Effector memory CD8-positive, alpha-beta T cell (primary cell): ENCODE measurements at places on chromosomes 7 and 10.

- DNase-seq: no peak
These were observed 26.5 kb upstream of the CHST15 start for GRCh38 chr10:124119946-124120345.

- DNase-seq: no peak
These were observed 4.0 kb upstream of the CFAP58 start for GRCh38 chr10:104349623-104350126.

DNA sequence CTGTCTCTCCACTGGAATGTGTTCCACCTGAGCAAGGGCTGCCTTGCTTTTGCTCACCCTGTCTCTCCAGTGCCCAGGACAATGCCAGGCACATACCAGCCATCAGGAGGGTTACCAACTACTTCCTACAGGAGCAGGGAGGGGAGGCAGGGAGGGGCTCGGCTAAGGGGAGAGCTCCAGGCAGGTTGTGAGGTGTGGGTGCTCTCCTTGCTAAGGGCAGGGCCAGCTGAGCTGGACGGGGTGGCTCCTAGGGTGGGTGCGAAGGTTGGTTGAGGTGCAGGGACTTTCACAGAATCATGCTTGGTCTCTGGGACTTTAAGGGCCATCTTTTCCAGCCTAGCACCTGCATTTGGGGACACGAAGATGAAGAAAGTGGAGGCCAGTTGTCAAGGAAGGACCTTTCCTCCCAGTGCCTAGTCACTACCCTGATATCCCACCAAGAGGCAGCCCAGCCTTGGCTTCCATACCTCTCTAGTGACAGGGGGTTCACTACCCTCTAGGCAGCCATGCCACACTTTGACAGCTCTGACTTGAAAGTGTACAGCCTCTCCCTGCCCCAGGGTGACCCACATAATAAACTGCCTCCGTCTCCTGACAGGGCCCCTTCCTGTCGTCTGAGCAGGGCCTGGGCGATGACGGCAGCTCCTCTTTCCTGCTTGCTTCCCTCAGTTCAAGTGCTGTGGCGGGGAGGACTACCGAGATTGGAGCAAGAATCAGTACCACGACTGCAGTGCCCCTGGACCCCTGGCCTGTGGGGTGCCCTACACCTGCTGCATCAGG, 46.5 kb downstream of the TSPAN15 start:
- DNase-seq: no peak

DNA sequence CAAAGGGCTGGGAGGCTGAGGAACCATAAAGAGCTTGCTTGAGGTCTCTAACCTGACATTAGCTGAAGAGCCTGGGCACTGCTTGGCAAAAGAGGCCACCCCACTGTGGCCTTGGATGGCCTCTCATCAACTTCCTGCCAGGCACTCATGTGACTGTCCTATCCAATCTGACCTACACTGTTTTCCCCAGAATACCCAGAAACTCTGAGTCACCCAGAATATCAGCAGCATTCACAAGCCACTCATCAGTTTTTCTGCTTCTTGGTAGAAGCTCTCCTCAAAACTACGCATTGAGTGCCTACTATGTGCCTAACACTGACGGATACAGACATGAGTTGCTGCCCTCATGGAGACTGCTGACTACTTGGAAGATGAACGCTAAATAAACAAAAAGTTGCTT, 4.1 kb upstream of the NT5C2 start:
- no peak for DNase-seq

DNA sequence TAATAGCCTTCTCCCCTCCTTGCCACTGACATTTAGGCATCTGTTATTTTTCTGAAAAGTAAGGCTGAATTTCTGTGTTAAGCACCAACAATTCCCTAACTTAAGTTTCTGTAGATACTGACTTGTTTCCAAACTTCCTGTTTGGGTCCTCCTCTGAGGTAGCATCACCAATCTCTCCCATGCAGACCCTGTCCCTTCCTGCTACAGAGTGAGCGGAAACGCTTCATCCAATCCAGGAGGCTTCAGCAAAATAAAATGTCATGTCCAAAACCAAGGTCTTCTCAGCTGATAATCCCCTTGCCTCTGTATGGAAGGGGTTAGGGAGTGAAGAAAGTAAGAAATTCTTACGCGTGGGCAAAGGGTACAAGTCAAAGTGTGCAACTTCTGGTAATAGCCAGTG, 29.9 kb downstream of the XPNPEP1 start:
- DNase-seq: no peak

GRCh38 chr7:133265821-133266220, 12.9 kb downstream of the EXOC4 start:
- DNase-seq: no peak

DNA sequence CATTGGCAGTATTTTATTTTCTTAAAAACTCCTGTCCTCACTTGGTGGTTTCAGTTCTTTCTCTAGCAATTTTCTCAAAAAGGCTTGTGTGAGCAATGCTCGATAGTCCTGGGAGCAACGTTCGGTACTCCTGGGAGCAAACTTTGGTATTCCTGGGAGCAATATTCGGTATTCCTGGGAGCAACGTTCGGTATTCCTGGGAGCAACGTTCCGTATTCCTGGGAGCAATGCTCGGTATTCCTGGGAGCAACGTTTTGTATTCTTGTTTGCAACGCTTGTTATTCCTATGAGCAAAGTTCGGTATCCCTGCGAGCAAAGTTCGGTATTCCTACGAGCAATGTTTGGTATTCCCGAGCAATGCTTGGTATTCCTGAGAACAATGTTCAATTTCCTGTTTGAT, 362.0 kb upstream of the ADARB2 start:
- no peak for DNase-seq

DNA sequence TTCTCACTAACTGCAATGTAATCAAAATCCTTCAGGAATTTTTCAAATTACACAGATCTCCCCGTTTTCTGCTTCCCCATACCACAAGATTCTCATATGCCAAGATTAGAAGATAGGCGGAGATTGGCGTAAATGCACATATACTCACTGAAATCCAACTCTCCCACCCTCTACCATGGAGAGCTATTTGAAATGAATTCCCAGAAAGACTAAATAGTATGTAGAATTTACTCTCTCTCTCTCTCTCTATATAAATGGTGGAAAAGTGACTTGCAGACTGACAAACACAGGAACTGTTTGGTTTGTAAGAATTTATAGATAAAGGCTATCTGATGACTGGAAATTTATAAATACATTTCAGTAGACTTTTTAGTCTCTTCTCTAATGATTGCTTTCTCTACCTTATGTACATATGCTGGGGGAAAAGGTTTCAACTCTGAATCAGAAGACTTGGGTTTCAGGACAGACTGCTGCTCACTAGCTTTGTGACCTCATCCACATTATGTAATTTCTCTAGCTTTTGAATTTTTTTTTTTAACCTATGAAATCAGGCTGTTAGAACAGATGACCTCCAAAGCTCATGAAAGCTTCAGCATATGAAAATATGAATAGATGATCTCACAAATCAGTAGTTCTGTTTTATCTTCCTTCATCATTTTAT, 67.8 kb upstream of the CSTF2T start:
- DNase-seq: no peak

DNA sequence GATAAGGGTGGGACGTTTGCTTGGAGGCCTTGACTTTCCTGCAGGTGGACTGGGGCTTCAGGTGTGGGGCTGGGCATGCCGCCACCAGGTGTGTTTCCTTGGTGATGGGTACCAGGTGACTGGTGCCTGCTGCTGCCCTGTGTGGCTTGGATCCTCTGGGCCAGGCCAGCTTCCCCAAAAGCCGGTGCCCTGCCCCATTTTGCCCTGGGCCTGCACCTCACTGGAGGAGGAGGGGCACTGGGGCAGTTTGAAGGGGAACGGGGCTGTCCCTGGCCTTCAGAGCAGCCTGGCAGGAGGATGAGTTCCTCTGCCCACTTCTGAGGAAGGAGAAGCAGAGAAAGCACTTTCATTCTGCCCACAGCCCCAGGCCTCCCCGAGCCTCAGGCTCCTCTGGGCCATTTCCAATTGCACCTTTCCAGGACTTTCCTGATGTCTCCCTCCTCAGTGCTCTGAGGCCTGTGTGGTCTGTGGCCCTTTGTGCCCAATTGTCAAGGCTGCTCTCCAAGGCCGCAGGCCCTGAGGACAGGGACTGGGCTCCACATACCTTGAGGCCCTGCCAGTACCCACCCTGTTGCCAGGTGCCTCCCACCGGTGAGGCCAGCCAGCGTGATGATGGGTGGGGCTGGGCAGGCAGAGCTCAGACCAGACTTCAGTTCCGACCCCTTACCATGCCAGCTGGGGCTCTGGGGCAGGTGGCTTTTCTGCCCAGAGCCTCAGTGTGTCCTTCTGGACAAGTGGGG, 25.3 kb upstream of the SMARCD3 start:
- no peak for DNase-seq

GRCh38 chr7:70586822-70587221, 545.1 kb upstream of the GALNT17 start:
- no peak for DNase-seq

DNA sequence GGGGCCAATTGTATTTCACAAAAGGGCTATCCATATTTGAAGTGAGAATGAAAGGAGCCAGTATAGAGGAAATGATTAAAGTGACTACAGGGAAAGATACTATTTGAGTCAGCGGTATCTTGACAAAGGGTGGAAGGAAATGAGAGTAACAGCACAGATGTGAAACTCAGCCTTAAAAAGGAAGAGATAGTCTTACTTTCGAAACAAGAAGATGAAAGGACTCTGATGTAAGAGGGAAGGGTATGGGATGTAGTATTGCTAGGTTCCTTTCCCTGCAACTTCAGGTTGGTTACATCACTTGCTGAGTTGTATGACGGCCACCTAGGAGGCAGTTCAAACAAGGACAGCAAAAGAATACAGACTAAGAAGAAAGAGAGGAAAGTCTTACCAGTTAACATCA, 13.7 kb downstream of the CISD1 start:
- no peak for DNase-seq

- DNase-seq: no peak
These were observed at the start of gene NUPR2 for GRCh38 chr7:56115852-56116538. NUPR2 (minus strand) TSS chr7:56116417; CDS start chr7:56116314, 103 bp downstream.

DNA sequence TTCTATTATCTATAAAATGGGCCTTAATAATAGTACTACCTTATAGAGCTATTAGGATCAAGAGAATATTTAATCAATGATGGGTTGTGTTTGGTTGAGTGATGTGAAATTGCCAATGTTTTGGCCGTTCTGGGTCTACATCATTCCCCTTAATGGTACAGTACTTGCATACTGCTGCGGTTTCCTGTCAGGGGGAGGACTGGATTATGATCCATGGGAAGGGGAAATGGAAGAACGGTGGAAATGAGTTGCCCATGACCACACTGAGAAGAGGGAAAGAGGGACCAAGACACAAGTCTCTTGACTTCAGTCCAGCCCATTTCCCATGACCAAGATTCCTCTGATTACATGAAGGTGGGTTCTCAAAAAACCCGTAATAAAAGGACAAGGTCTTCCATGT, 999 bp upstream of the MRPS24 start:
- no peak for DNase-seq

DNA sequence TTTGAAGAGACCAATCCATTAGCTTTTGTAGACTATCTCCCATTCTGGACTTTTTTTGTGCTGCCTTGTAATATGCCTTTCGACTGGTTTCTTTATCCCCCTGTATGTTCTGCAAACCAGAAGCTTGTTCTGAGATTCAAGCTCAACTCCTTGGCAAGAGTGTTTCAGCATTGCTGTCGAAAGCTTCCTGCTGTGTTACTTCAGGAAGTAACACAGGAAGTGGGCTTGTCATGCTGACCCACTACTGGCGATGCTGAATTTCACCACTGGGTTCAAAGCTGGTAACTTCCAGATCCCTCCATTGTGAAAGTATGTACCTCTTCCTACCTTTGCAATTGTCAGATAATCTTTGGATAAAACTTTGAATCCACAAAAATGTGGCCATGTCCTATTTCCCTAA, 57.9 kb upstream of the INSYN2A start:
- DNase-seq: no peak

DNA sequence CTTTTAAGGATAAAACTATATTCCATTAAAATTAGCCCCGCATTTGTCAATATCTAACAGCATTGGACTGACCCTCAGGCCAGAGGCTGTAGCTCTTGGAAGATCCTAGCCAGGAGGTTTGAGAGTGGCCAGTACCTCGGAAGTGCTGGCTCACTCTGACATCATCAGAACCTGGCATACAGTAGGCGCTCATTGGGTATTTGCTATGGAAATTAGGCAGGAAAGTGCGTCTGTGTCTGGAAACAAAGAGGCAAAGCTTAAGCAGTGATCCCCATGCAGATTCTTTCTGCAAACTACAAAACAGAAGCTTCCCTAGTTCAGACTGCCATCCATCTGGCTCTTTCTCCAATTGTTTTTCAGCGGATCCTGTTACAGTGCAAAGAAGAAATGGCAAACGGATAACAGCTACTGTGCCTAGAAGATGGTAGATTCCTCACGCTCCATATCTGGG, 1.7 kb upstream of the PRKCQ start:
- DNase-seq: no peak

DNA sequence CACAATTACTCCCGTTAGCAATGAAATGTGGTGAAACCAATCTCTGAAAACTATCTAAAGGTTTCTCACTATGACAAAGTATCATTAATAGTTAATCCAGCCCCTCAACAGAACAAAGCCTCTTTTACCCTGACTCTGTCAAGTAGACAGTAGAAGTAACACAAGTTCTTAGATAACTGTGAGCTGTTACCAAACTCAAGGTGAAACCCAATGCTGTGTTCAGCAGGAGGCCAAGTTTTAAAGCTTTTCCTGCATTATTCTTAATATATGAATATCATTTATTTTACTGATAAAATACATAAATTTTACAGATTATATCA, 109.1 kb downstream of the SRPK2 start:
- DNase-seq: no peak

GRCh38 chr10:107415446-107415845, 250.9 kb upstream of the SORCS1 start:
- no peak for DNase-seq

- DNase-seq: no peak
These were observed 88.7 kb upstream of the PLPP4 start for GRCh38 chr10:120368338-120368737.

DNA sequence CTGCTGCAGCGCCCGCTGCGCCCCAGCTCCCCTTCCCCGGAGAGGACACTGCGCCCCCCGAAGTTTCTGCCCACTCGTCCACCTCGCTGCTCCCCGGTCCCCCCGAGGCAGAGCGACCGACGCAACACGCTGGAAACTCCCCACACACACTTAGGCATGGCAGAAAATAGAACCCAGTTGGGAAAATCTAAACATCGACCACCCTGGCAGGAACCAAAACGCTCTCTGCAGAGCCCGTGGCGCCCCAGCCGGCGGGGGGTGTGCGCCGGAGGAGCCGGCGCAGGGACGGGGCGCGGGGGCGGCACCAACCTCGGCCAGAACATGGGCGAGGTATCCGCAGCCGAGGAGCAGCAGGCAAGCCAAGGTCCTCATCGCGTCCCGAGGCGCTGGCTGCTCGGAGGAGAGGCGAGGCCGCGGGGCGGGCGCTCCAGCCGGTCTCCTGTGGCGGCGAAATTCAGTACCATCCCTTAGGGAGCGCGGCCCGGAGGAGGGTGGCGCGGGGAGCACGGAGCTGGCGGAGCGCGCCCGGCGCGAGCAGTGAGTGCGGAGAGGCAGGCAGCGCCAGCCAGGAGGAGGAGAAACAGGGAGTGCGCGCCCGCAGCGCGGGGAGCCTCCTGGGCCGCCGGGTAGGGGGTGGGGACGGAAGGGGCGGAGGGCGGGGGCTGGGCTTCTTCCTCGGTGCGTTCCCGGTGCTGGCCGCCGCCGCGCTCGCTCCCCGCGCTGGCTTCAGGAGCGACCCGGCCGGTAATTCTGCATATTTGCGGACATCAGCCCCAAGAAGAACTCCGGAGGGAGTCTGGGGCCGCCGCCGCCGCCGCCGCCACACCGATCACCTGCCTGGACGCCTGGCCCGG, 789 bp downstream of the PDGFA start:
- DNase-seq: no peak

- no peak for DNase-seq
These were observed 4.0 kb downstream of the SKAP2 start for GRCh38 chr7:26860361-26860760.

- no peak for DNase-seq
These were observed 21.9 kb upstream of the KCNK18 start for GRCh38 chr10:117175215-117175900.

- no peak for DNase-seq
These were observed 399.3 kb downstream of the PPP1R3A start for GRCh38 chr7:113519472-113519871.
